ENCODE measurements at places on chromosomes 7 and 10. TPM values are rescaled to one million over a fixed set of nuclear protein-coding genes. Genes with fewer than 3 reads are reported as not detected.

The CPN1 gene
- not detected for total RNA-seq

The TMEM178B gene
- total RNA-seq = 1.4 TPM

The TLX1 gene
- not detected for total RNA-seq

The CDNF gene
- not detected for total RNA-seq

The EN2 gene
- total RNA-seq = not detected

The MAGI2 gene
- total RNA-seq = 26.9 TPM

The CNNM1 gene
- 1.2 TPM for total RNA-seq

The AIMP2 gene
- 27.1 TPM for total RNA-seq

The ADCY1 gene
- total RNA-seq = 0.66 TPM

The PILRB gene
- total RNA-seq = 25.3 TPM

The GIMAP1 gene
- 5.0 TPM for total RNA-seq

The PHYHIPL gene
- 2.5 TPM for total RNA-seq

The MCM10 gene
- total RNA-seq = 0.14 TPM

The HABP2 gene
- not detected for total RNA-seq

The MYOZ1 gene
- total RNA-seq = not detected

The WEE2 gene
- not detected for total RNA-seq

The PROSER2 gene
- 0.71 TPM for total RNA-seq

The SFRP4 gene
- total RNA-seq = 1.4 TPM

The OPALIN gene
- total RNA-seq = not detected

The FAM25G gene
- total RNA-seq = not detected

The GPER1 gene
- total RNA-seq = 4.6 TPM

The CTTNBP2 gene
- total RNA-seq = 11.1 TPM

The R3HCC1L gene
- 11.6 TPM for total RNA-seq

The ANKRD16 gene
- 9.9 TPM for total RNA-seq

The ITPRID1 gene
- total RNA-seq = not detected

The PHYH gene
- total RNA-seq = 39.9 TPM

The LDB1 gene
- total RNA-seq = 74.2 TPM

The FXYD4 gene
- not detected for total RNA-seq

The CHST15 gene
- total RNA-seq = 45.1 TPM

The GPRIN2 gene
- total RNA-seq = 0.27 TPM

The NODAL gene
- not detected for total RNA-seq

The DPYSL4 gene
- total RNA-seq = 0.82 TPM

The NUB1 gene
- total RNA-seq = 60.9 TPM

The KAZALD1 gene
- 2.8 TPM for total RNA-seq

The ARPC1A gene
- 98.7 TPM for total RNA-seq
